ENCODE measurements at places on chromosomes 2 and 18.

DNA sequence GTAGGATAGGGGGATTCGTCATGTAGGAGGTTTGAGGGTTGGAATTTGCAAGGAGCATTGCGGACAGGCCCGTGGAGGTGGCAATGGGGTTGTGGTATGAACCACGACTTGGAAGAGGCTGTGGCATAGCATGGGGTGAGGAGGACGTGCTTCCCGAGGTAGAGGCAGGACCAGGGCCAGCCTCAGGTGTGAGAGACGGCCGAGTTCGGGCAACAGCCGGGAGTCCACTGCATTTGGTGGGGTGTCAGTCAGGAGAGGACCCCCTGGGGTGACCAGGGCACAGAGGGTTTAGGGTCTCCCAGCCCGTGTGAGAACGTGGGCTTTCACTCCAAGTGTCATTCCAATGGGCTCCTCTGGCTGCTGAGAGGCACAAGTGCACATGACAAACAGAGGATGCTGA is 339.0 kb downstream of the EIPR1 start:
- no peak for DNase-seq

GRCh38 chr18:78762753-78763152 is 216.9 kb upstream of the SALL3 start:
- DNase-seq: no peak

DNA sequence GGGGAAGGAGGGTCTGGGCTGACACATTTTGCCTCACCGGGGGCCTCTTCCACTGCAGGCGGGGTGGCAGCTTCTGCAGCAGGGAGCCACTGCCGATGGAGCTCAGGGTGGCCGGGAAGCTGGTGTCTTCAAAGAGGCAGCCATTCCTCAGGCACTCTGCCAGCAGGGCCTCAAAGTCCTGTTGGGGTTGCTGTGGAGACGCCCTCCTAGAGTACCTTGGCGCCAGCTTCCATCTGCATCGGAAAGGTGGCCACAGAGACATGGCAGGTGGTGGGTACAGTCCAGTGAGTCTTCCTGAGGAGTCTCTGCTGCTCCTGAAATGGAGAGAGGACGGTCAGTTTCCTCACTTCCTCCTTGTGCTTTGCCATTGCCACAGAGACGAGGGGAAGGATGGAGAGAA is 12.1 kb downstream of the CAPN14 start:
- no peak for DNase-seq

DNA sequence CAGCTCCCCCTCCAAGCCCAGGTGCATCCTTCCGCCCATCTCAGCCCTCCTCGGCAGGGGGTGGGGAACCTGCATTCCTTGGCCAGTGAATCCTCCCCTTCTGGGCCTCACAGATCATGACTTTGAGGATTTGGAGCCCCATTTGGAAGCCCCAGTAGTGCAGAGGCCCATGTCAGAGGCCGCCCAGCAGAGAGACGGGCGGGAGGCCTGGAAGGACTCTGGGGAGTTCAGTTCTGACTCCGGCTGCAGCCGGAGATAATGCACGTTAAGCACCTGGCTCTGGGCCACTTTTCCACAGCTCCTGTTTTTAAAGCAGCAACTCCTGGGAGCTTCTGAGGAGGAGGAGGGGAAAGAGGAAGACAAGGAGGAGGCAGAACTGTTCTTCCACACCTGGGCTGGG is 14.9 kb downstream of the ATOH8 start:
- no peak for DNase-seq

DNA sequence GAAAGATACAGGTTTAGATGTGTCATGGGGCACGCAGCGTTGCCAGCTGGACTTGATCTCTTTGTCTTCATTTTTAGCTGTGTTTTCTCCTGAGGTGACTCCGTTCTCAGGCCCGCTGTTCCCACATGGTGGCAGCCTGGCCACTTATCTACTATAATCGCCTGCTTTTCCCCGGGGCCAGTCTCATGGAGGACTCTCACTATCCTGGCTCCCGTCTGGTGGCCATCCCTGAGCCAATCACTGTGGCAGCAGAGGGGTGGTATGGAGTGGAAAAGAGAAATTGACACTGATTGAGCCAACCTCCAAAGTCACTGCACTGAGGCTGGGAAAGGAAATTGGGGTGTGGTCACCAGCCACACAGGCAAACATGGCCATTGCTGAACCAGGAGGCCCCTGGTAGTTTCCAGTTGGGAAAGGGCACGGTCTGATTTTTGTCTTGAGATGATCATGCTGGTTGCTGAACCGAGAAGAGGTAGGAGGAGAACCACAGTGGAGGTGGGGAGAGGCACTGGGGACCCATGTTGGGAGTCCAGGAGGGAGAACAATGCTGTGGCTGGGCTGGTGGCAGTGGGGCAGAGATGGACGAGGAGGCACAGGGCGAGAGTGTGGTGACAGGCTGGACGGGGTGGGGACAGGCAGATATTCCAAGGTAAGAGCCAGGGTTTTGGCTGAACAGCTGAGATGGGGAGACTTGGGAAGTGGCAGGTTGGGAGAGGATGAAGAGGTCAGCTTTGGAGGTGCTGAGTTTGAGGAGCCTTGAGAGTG is 45.6 kb downstream of the KCNIP3 start:
- DNase-seq: peak; percentile 22

DNA sequence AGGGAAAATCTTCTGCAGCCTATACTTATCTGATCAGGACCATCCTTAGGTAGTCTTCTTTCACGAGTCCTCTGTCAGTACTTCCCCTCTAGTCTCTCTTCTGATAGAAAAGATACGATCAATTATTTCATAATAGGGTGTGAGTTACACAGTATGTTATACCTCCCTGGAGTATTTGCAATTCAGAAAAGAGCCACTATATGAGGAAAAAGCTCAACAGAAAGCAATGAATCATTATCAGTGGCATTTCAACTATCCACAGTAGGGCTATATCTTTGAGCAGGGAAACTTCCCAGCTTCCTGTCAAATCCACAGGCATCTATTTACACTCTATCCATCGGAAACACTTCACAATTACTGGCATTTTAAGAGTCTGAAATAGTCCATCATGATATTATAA is 105.3 kb upstream of the ACVR2A start:
- DNase-seq: no peak

- DNase-seq: no peak
Observed at GRCh38 chr2:172038121-172038520, 38.4 kb downstream of the METAP1D start.

DNA sequence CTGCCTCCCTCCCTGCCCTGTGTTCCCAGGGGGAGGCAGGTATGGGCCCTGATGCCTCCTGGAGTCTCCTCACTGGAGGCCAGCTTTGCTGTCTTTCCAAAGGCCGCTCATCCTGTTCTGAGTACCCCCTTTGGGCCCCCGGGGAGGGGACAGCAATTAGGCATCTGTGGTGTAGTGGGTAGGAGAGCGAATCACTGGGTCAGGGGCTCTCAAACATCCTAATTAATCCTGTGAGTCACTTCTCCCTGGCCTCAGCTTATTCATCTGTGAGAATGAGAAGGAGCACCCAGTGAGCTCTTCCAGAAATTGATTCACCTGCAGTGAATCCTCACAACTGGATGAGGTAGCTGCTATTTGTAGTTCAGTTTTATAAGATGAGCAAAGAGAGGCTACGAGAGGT is 16.4 kb downstream of the TET3 start:
- no peak for DNase-seq

Measured in left hindlimb (tissue), 1 donor.